Activated T-cell treated with anti-CD3 and anti-CD28 coated beads, Interleukin-2, amount 50 U/mL, for 4 hours (primary cell): ENCODE measurements at places on chromosomes 6 and 20.

- no peak for DNase-seq
Observed at GRCh38 chr20:2331106-2331505, 35.3 kb downstream of the TGM3 start.

GRCh38 chr6:41972826-41973225, 31.2 kb upstream of the CCND3 start:
- no peak for DNase-seq

DNA sequence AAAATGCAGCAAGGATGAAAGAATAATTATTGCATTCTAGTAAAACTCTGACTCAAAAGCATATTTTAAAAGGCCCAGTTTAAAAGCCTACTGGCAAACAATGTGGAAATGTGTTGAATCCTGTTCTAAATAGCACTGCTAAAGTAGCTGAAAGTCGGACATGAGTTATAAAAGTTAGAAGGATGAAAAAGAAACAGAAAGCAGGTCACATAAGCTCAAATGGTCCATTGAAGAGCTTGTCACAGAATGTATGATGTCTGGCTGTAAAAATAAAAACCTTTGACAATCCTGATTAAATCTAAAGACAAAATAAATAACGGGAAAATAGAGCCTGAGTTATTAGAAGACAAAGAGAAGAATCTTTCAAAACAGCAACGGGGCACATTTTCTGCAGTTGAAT, 218.6 kb upstream of the UFL1 start:
- no peak for DNase-seq

DNA sequence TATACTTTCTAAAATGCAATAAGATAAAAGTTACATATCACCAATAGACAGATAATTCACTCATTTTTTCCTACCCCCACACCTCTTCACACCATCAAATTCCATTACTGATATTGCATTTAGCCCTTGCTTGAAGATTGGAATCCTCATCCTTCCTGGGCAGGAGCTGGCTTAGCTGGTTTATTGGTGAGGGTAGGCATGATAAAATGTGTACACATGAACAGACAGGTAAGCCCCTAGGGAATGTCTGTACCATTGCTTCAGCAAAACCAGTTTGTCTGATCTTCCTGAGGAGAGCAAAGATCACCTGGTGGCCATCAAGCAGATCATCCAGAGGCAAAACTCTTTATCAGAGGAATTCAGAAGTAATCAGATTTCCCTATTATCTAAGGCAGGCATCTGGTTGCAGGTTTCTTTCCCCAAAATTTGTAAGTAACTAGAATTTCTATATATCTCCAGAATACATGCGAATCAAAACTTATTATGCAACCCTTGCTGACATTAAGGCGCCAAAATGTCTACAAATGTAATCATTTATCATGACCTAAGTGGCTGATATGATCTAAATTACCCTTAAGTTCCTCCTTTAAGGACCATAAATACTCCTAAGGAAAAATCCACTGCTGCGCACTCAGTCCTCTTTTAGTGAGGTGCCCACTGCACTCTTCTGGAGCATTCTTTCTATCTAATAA, 6.6 kb upstream of the FABP7 start:
- no peak for DNase-seq

DNA sequence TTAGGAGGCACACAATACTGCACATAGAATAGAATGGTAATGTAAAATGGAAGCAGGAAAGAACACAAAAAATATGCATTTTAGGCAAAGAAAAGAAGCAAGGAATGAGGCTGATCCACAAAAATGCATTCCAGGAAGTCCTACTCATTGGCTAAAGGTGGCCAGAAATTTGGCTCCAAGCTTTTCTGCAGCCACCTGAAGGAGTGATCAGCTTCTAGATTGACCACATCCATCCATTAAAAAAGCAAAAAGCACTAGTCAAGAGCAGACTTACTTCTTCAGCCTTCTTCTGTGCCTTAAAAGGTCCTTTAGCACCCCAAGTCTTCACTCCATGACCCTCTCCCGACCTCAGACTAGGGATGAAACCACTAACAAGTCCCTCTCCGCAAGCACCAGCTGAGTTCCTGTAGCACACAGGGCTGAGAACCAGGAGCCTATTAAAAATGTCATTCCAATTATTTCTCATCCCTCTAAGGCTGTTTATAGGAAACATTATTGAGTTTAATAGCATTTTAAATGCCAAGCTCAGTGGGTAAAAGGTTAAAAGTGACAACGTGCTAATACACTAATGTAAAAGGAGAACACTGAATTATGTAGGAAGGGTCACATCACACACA, 36.5 kb downstream of the TRAM2 start:
- DNase-seq = no peak

DNA sequence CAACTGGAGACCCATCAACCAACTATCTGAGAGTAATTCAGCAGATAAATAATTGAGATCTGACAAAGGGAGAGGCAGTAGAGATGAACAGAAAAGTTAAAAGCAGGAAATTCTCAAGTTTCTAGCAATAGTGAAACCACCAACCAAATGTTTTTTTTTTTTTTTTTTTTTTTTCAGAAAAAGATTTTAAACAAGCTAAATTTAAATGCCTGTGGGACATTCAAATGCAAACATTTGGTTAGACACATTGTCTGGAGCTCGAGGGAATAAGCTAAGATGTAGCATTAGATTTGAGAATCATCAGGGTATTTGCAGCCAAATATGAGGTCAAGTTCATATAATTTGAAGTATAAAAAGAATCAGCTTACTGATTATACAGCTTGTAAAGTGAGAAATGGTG, 16.4 kb downstream of the RANBP9 start:
- no peak for DNase-seq

DNA sequence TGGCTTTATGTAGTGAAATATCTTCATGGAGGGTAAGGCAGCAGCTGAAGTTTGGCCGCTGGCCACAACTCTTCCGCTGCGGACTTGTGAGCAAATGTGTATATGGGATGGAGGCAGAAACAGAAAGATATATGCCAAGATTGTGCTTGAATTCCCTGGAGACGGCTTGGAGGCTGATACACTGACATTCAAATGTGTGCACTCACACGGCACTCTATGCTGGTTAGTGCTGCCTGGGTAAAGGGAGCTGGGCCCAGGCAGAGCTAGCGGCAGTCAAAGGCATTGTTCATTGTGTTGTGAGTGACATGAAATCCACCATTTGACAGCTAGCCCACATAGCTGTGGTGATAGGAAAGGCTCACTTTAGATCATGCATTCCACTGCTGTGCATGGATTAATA, 202.7 kb downstream of the CLIC5 start:
- DNase-seq = no peak

DNA sequence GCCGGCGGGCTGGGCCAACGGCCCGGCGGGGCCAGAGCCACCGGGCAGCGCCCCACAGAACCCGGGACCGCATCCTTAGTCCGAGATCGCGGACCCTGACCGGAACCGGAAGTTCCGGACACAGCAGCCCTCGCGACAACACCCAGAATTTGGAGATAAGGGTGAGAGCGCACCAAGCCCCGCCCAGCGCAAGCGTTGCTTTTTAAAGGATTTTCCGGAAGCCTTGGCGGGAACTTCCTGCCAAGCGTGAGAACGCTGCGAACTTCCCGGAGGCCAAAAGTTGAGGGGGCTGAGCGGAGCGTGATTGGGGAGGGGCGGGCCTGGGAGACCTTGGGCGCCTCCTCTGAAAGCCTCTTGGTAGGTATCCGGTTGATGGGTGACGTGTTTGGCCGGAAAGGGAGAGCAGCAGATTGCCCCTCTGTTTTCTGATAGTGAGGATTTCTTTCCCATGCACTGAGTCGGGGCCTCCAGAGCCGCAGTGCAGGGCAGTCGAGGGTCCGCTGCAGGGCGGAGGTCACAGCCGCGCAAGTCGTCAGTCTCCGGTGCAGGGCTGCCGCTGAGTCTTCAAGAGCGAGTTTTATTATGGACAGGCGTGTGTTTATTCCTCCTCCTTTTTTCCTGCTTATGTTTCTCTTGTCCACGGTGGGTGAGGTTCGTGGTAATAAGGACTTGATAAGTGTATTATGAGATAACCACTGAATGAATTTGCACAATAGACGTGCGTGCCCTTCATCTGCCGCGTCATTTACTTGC, at the start of gene MTRF1L:
MTRF1L (minus strand) TSS at position 97 of the 753 bp plus-strand sequence; CDS start at position 73, 24 bp downstream.
- DNase-seq = peak; percentile 79

DNA sequence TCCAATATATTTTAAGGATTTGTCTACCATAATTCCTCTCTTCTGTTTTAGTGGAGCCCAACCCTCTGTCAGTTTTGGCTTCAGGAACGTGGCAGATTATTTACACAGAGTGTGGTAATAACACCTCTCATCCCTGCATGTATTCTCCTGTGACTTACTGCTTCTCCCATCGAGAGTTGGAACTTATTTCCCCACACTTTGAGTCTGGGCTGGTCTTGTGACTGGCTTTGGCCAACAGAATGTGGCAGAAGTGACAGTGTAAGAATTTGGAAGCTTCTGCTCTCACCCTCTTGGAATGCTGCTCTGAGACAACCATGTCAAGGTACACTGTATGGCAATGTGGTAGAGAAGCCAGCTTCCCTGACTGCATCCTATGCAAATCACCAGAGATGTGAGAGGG, 407.7 kb downstream of the EPM2A start:
- DNase-seq = no peak

GRCh38 chr20:48482790-48483189, 345.0 kb downstream of the PREX1 start:
- DNase-seq = no peak

DNA sequence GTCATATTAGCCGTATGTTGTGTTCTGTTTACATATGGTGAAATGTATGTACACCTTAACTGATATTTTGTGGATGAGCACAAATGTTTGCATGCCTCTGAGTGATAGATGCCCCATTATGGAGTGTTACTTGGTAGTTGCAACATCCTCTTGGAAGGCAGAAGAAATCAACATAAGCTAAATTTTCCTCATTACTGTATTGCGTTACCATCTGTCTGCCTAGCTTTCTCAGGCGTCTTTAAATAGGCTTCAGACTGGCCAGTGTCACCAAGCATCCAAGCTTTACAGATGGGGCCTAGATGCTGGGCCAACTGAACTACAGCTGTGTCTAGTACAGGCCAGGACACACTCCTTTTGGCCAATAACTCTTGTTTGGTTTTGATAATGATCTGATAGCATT, 250.6 kb downstream of the SAMD5 start:
- DNase-seq = no peak

DNA sequence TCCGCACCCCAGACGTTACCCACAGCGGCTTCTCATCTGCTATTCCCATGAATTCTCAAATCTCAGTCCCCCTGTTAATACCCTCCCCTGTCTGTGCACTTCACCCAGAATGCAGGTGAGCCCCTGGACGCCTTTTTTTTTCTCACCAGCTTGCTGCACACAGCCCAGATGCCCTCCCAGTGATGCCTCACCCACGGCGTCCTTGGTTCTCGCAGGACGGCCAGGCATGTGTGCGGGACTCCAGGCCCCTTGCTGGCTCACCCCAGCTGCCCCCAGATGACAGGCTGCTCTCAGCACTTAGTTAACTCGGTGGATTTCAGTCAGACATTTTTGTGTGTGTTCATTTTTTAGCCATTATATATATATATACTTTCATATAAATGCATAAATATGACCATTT, 25.4 kb upstream of the PI16 start:
- DNase-seq = no peak
